ENCODE measurements at places on chromosomes 11 and 22.

- no peak for DNase-seq
Measured at GRCh38 chr22:28544431-28544868, 135.2 kb downstream of the TTC28 start.

- DNase-seq = no peak
Measured at GRCh38 chr11:6611963-6612212, 128 bp downstream of the TAF10 start.

DNA sequence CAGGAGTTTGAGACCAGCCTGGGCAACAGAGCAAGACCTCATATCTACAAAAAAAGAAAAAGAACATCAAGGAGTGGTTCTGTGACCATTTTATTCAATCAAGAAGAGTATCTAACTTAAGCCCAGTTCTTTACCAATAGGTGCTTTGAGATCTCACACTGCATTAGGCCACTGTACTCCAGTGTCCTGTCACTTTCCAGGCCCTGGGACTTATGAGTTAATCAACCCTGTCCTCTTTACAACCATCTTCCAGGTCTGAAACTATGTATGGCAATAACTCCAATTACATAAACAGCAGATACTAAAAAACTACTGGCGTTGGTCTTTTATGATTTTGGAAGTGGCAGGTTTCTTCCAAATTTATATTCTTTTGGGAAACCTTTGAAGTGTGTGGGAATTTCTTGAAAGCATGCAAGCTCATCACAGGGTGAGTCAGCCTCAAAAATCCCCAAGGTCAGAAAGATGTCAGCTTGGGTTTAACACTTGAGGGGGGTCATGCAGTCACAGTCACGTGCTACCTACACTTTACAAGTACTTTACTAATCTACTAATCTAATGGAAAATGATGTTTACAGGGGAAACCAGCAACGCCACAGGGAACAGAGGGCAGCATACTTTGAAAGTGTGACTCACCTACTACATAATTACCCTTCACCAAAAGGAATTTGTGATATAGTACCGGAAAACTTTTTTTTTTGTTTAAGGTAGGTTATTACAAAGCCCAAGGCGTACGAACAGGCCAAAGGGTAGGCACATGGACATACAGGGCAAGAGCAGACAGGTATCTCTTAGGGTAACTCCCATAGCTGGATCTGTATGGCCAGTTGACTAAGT, 15.6 kb downstream of the PISD start:
- no peak for DNase-seq

DNA sequence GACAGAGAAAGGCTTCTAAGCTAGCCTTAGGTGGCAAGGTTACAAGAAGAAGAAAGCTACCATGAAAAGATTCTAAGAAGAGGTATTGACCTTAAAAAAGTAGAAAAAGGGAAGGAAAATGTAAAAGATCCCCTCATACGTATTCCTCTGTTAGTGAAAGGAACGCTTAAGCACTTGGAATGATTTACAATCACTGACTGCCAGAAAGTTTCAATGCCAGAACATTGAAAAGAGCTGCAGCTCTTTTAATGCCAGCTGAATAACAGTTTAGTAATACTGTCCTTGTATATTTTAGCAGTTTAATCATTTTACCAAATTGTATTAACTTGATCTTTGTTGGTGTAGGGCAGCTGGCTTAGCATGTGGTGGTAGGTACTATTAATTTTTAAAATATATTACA, 650.7 kb downstream of the FAM181B start:
- peak; percentile 53 for DNase-seq

- DNase-seq = peak; percentile 68
Measured at GRCh38 chr11:87352759-87353707, 315.3 kb downstream of the TMEM135 start.

- no peak for DNase-seq
Measured at GRCh38 chr11:5690216-5690615, 626 bp downstream of the TRIM22 start.

GRCh38 chr11:116481126-116481675, 291.6 kb downstream of the BUD13 start:
- no peak for DNase-seq

DNA sequence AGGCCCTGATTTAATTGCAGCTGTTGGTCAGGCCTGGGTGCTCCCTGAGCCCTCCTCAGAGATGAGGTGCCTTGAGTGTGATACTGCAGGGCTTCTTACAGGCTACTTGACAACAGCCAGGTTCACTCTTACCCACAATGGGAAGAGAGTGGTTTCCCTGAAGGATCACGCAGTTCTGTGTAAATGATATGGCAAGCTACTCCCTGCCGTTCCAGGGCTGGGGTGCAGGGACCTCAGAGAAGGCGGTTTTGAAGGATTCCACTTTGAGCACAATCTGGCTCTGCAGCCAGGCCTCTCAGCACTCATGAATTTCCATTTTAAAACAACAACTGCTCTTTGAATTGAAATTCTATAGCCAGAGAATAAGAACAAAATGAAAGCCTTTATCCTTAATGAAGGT, 92.9 kb downstream of the SLC17A6 start:
- DNase-seq = no peak

DNA sequence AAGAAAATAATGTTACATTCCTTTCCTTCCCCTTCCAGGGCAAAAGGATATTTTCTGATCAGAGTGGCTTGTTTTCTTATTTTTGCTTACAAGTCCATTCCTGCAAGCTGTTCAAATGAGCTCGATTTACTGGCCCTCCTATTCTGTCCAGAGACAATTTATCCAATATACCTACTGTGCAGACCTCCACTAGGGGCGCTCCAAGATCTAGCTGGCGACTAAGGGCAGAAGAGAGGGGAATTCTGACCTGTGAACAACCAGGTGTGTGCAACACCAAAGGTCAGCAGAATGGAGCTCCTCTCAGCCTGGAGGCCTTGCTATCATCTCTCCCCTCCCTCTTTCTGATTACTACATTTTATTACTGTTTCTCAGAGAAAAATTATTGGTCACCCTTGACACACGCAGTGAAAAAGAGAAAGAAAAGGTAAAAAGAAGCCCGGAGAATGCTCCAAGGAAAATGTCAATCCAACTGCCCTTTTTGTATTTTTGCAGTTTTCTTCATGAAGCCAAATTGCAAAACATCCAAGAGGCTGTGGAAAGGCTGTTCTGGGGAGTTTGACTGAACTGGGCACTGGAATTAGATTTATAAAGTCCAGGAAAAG, 3.2 kb downstream of the SEZ6L start:
- peak; percentile 41 for DNase-seq

DNA sequence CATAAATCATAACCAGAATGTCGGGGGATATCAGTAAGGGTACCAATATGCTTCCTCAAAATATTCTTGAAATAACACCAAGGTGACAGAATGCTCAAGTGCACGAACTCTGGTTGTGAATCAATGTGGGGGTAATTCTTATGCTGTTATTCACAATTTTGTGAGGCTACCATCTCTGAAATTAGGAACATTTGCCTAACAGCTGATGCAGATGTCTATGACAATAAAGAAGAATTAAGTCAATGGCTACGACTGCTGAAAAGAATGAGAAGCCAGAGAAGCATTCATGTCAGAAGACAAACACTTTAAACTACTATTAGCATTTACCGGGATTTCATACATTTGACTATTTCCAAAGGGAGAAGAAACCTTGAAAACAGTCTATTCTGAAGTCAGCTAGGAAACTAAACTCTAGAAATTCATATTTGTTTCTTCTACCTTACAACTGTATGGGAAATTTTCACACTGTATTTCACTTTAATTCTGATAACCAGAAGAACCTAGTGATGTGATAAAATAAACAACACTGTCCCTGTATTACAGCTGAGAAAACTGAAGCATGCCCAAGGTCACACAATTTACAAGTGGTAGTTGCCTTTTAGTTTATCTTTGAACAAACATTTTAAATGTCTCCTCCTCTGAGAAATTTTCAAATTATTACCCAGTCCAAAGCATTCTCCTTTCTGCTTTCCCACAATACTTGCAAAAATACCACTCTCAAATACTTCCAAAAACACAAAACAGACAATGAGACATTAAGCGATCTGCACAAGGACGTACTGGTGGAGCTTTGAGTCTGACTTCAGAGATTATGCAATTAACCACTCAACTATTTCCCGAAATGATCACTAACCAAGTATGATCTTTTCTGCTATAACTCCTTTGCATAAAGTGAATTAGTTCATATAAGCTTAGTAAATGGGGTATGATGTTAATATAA, 18.0 kb upstream of the ARHGAP32 start:
- DNase-seq = no peak

- peak; percentile 70 for DNase-seq
Measured at GRCh38 chr22:20243537-20244249, 24.4 kb downstream of the RTN4R start.

GRCh38 chr22:24976442-24977218, 24.1 kb downstream of the KIAA1671 start:
- no peak for DNase-seq

DNA sequence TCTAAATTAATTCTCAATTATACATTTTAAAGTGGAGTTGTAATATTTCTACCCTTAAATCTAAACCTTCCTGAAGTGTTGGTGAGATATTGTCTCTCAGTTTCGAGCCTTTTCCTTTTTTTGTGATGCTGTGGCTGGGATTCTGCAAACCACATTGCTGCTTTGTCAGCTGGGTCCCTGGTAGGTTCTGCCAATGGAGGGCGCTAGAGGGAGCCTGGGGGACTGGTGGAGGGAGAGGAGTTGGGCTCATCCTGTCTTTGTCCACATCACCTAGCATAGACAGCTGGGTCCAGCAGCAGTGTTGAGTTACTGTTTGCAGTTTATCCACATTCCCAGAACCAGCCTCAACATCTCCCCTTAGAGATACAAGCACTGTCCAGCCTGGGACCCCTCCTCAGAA, 41.0 kb downstream of the TRAF6 start:
- no peak for DNase-seq

- DNase-seq = no peak
Measured at GRCh38 chr11:57881647-57882046, 120.0 kb downstream of the CTNND1 start.

DNA sequence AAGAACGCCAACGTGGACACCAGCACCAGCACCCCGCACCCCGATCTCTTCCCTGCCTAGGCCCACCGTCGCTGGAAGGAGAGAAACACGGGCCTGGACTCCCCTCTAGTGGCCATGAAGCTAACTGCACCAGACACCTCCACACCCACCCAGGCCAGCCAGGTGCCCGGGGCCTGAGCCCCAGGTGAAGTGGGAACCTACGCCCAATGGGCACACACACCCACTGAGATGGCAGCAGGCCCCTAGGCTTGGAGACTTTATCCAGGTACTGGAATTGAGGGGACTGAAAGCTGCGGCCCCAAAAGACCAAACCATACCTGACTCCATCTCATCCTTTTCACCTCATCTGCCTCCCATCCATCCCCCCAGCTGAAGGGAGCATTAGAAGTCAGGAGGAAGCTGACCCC, 81.0 kb downstream of the BUD13 start:
- DNase-seq = peak; percentile 65

- DNase-seq = no peak
Measured at GRCh38 chr11:134478176-134478575, 66.1 kb upstream of the B3GAT1 start.

DNA sequence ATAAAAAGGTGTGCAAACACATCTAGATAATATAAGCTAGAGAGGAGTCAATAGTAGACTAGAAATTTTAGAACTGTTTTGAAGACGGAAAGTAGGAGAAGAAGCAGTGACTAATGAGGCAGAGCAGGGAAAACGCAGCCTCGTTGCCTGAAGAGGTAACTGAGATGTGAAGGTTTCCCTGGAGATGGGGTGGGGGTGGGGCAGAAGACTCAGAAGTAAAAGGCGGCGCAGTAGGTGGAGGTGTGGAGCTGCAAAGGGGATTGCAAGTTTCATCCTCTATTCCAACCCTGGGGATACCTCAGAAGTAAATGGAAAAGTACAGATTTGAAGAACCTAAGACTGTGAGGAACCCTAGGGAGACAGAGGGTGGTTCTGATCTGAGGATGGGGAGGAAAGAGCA, 109.5 kb downstream of the TMPRSS5 start:
- DNase-seq = no peak

DNA sequence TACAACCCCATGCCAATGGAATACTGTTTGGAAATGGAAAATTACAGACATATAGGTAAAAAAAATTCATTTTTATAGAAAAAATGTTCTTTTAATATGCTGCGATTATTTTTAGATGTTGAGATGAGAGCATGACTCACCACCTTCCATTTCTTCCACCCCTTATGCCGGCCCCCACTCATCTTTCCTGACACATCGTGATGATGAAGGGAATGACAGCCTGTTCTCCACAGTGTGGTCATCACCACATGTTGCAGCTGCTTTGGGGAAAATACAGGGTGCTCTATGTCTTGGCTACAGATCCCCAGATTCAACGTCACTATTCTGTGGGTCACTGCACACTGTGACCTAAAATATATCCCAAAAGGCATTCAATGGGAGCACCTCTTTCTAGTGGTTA, 916.2 kb downstream of the METTL15 start:
- no peak for DNase-seq

DNA sequence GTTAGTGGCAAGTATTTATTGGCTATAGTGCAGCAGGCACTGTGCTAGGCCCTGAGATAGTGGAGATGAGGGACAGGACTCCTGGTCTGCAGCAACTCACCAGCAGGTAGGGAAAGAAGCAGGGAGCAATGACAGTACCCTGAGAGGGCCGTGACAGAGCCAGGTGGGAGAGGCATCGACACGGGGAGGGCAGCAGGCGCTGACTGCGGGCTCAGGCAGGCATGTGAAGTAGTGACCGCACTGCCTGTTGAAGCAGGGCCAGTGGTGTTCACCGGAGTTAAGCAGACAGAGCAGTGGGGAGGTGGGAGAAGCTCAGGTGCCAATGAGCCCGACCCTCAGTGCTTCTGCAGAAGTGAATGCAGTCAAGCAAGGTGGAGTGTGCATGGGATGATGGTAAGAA, 43.7 kb upstream of the ADA2 start:
- DNase-seq = no peak

GRCh38 chr11:93895106-93895862, 44.9 kb upstream of the VSTM5 start:
- DNase-seq = peak; percentile 34

DNA sequence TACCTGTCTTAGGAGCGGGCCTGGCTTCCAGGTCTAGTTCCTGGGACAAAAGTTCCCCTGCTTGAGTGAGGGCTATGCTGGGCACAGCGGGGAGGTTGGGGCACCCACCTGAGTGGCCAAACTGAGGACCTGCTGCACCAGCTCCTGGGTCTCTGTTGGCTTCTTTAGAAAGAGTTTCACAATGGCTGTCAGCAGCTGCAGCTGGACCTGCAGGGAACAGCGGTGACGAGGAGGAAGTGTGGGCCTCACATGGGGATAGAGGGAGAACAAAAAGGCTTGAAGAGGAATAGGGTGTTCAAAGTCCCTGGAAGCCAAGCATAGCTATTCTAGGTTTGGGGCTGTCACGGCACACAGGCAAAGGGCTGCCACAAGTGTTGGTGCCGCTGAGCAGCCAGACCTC, 26.7 kb upstream of the RASL10A start:
- no peak for DNase-seq

DNA sequence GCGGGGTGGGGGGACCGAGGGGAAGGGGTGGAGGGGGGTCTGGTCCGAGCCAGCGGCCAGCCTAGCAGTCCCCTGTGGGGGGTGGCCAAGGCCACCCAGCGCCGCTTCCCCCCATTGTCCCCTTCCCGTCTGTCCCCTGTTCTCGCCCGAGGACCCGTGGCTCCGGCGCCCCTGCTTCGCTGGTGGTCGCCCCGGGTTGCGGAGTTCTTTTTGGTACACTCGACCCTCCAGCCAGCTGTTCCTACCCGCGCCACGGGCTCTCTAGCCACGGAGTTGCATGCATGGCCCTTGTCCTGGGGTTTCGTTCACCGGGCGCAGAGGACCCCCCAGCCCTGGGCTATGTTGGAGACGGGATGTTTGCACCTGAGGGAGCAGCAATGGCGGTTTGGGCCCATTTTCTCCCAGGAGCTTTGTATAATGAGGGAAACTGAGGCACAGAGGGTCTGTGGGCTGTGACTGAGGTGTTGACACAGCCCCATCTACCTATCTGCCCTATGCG, 489 bp downstream of the RNF214 start:
- DNase-seq = no peak
